A549 treated with DMSO at 1 μM for 4 hours (cell line): ENCODE measurements at places on chromosomes 1 and 21. TPM values are rescaled to one million over a fixed set of nuclear protein-coding genes. Genes with fewer than 3 reads are reported as not detected.

Gene BRINP3
- total RNA-seq: not detected in 5 replicates

Gene RLF
- total RNA-seq: 5.4 to 7.4 TPM (median 6.8 TPM) in 5 replicates

Gene EXTL1
- 0.02 TPM in 1 of 5 replicates, not detected in the others for total RNA-seq

Gene MASP2
- 0.06 to 0.31 TPM (median 0.09 TPM) in 5 replicates for total RNA-seq

Gene PSRC1
- 18.6 to 25.2 TPM (median 24.6 TPM) in 5 replicates for total RNA-seq

Gene NPHS2
- not detected in 5 replicates for total RNA-seq

Gene C1orf94
- not detected in 5 replicates for total RNA-seq

Gene LCE2B
- not detected in 5 replicates for total RNA-seq

Gene WDR3
- 34.8 to 41.8 TPM (median 40.4 TPM) in 5 replicates for total RNA-seq

Gene ETV3L
- total RNA-seq: not detected in 5 replicates

Gene HUNK
- total RNA-seq: 1.3 to 2.0 TPM (median 1.4 TPM) in 5 replicates

Gene OR2L3
- not detected in 5 replicates for total RNA-seq

Gene RIPPLY3
- total RNA-seq: 0.38 to 0.93 TPM (median 0.70 TPM) in 5 replicates

Gene BARHL2
- not detected in 5 replicates for total RNA-seq

Gene TCHHL1
- total RNA-seq: not detected in 5 replicates

Gene PEAR1
- total RNA-seq: 7.8 to 12.2 TPM (median 10.1 TPM) in 5 replicates

Gene TNFRSF1B
- 0.28 to 0.62 TPM (median 0.33 TPM) in 5 replicates for total RNA-seq

Gene EFCAB7
- 2.3 to 4.2 TPM (median 3.4 TPM) in 5 replicates for total RNA-seq
